ENCODE measurements at places on chromosomes 1 and 21. TPM values are rescaled to one million over a fixed set of nuclear protein-coding genes. Genes with fewer than 3 reads are reported as not detected.

MANEAL gene
- 98.9 TPM for polyA plus RNA-seq

FCGR3B gene
- polyA plus RNA-seq, result 1.3 TPM

NUDT4B gene
- polyA plus RNA-seq, result 2.3 TPM

CFH gene
- 6.4 TPM for polyA plus RNA-seq
